NCI-H146 (cell line): ENCODE measurements at places on chromosomes 5 and 9.

- no peak for DNase-seq
These were observed 141.1 kb downstream of the CHSY3 start for GRCh38 chr5:130045334-130045733.

GRCh38 chr5:57032151-57032551, 80.2 kb upstream of the MIER3 start:
- DNase-seq: no peak

DNA sequence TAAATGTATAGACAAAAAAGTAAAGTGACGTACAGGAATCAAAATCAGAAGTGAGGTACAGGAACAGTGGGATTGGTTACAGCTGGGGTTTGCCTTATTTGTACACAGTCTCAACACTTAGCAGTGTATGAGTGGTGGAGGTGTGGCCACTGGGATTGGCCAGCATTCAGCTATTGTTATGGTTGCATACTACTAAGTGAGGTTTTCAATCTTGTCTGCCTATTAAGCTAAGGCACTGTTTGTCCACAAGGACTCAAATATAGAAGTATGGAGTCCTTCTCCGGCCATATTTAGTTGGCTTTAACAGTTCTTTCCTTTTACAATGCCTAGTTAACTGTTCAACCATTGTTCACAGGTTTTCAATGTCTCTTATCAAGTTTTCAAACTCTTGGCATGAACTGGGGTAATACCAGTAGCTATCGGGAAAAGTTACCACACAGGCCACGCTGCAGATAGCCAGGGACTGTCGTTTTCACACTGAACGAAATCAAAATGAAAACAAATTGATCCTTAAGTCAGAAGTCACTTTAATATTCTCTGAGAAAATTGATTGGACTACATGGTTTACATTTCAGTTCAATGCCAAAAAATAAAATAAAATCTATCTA, 176.0 kb upstream of the FREM1 start:
- no peak for DNase-seq

GRCh38 chr9:71929223-71929622, 17.8 kb downstream of the C9orf85 start:
- DNase-seq: no peak

GRCh38 chr9:132752877-132753592, 82.8 kb downstream of the GTF3C4 start:
- no peak for DNase-seq

GRCh38 chr5:36054647-36055046, 12.0 kb downstream of the UGT3A2 start:
- no peak for DNase-seq

GRCh38 chr5:42991404-42992087, 48.6 kb downstream of the ANXA2R start:
- no peak for DNase-seq

GRCh38 chr5:22250528-22250927, 602.6 kb downstream of the CDH12 start:
- DNase-seq: no peak

GRCh38 chr9:129583308-129584038, 37.4 kb downstream of the C9orf50 start:
- no peak for DNase-seq

GRCh38 chr5:97576956-97577355, 393.9 kb upstream of the RIOK2 start:
- DNase-seq: no peak

DNA sequence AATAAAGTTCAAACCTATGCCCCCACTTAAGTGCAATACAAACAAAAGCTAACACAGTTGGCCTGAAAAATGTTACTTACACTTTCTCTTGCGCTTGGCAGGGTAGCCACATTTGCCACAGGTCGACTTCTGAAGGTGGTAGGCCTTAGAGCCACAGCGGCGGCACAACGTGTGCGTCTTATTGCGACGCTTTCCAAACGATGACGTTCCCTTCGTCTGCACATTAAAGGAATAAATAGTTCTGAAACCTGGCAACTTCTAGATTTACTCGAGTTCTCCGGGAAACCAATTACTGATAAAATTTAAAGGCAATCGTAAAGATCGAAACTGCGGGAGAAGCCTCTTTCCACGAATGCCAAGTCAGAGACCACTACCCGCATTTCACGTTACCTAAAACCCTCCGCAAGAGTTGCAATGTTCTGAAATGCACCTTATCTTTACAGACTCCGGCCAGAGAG, 602 bp downstream of the RPL37 start:
- peak; percentile 18 for DNase-seq

GRCh38 chr9:34506623-34507022, 16.2 kb downstream of the ENHO start:
- no peak for DNase-seq

GRCh38 chr5:173710528-173710927, 94.1 kb upstream of the BOD1 start:
- DNase-seq: no peak

GRCh38 chr5:67176936-67177335, 19.7 kb downstream of the CD180 start:
- no peak for DNase-seq

DNA sequence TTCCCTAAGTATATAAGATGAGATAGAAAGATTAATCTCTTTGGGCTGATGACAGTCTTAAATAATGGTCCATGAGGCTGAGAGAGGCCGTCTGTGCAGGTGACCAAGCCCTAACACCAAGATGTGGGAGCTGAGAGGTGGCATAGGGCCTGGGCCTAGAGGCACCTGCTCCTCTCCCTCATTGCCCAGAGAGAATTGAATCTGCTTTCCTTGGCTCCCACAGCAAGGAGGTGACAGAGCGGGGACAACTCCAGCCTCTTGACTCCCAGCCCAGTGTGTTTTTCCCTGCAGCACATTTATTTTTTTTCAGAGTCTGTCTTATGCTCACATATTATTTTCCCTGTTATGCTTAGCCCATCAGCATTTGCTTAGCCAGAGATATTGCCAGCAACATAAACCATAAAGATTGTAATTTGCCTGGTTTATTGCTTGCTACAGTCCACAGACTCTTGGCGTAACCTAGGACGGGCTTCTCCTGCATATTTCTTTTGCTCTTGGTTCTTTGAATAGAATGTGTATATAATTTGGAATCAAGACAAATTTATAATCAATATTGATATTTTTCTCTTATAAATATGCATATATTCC, 105.6 kb downstream of the NTRK2 start:
- no peak for DNase-seq

GRCh38 chr9:111484572-111484894, 350 bp upstream of the ECPAS start:
- no peak for DNase-seq

- DNase-seq: no peak
These were observed 40.0 kb downstream of the KLHL3 start for GRCh38 chr5:137695651-137696428.

- DNase-seq: peak; percentile 72
These were observed 149.1 kb upstream of the KLF4 start for GRCh38 chr9:107638521-107639310.

DNA sequence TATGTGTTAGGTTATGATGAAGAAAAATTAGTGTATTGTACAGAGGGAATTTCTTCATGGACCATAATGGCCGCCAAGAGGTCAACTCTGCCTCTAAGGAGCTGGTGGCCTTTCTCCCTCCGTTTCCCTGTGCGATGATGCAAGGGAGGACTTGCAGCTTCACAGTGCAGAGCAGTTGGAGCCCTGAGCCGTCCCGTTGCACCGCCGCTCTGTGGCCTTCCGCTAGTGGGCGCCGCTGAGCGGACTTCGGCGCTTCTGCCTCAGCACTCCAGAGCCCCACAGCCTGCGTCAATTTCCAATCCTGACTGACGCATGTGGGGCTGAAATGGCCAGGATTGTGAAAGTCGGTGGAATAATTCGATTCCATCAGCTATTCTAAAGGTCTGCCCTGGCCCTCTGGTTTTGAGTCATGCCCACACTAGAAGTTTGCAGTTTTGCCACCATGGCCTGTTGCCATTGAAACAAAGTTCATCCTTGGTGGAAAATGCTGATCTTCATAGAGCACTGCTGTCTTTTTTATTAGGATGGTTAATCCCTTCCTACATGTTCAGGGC, 22.7 kb upstream of the LECT2 start:
- DNase-seq: no peak

DNA sequence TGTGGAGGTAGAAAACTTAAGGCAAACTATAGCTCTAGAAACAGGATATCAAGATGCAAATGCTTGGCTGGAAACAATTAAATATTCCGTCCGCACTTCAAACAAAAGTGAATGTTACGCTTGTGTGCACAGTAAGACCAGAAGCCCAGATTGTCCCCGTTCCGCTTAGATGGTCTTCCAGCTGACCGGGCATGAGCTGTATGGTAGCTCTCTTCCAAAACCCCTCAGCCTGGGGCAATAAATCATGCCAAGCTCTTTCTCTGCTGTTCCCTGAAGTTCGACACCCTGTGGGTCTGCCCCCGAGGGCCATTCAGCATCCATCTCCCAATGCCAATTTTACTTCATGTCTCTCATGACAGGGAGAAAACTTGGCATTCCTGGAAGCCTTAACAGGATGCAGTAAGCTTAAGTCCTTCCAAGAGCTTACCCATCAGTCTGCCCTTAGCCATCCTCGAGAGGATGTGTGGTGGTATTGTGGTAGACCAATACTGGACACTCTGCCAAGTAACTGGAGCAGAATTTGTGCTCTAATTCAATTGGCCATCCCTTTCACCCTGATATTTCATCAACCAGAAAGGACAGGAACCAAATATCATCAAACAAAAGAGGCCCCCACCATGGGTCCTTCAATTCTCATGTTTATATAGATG, 70.7 kb upstream of the RANBP6 start:
- DNase-seq: no peak

GRCh38 chr9:136865041-136865767, 904 bp downstream of the EDF1 start:
- DNase-seq: no peak

DNA sequence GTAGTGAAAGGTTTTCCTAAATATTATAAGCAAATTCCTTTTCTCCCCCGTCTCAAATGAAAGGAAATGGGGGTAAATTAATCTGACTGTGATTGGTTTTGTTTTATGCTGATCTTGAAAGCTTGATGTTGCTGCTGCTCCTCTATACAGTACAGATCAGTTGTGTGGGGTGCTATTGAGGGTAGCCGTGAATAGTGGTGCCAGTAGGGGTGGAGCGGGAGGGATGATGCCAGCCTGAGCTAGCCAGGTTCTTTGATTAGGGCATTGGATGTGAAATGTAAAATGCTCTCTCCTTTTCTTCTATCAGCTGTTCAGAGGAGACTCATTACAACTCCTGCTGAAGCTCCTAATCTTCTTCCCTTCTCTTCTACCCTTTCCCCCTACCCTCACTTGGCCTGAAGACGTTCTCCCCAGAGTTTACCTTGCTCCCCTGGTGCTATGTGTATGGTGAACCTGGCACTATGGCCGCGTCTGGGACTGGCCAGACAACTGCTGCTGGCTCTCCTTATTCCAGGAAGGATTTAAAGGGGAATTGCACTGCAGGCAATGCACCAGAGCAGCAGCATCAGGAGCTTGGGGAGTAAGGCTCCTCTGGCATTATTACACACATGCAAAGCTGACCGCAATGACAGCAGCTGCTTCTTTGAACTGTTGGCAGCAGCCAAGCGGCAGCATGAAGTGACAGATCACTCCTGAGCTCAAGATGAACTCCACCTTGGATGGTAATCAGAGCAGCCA, 566 bp downstream of the GPR21 start:
- no peak for DNase-seq

- DNase-seq: no peak
These were observed 11.0 kb upstream of the HAPLN1 start for GRCh38 chr5:83731638-83732037.

- no peak for DNase-seq
These were observed 164.5 kb upstream of the EGFLAM start for GRCh38 chr5:38093855-38094254.

GRCh38 chr9:97735070-97735600, 38.0 kb upstream of the XPA start:
- no peak for DNase-seq

DNA sequence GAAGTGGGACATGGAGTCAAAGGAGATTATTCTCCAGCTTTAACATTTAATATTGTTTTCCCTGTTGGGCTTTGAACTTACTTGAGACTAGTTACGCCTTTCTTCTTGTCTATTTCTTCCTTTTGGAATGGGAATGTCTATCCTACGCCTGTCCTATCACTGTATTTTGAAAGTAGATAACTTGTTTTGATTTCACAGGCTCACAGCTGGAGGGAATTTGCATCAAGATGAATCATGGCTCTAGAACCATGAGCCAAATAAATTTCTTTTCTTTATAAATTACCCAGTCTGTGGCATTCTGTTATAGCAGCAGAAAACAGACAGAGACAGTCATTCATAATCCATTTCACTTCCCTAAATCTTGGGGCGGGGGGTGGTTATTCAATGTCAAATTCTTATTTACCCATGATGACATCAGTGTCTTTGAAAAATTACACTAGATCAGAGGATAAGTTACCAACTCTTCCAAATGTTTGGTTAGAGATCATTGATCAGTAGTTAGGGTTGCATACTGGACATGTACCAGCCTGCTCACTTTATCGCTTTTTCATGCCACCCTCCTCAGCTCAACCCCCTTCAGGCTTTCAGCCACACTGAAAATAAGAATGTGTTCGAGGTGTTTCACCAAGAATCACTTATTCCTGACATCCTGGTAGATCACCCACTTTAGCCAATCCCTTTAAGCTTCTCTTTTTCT, 419.6 kb upstream of the PIK3R1 start:
- DNase-seq: no peak

DNA sequence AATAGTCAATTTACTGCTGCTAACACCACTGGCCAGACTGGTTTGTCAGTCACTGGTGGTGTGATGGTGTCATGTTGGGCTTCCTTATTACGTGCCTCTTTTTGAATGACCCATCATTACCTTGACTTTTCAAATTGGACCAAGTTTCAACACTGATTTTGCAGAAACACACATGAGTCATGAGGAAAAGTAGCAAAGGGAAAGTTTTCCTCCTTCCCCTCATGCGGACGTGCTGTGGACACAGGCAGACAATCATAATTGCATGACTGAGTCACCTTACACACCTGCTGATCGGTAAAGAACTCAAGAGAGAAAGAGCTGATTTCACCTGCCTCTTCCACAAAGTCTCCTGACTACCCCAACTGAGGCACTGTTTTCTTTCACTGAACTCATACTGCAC, 324.5 kb downstream of the ARRDC3 start:
- DNase-seq: peak; percentile 23

- DNase-seq: peak; percentile 82
These were observed 227.3 kb upstream of the ITGA1 start for GRCh38 chr5:52560366-52560765.

- DNase-seq: no peak
These were observed 148.4 kb downstream of the TENT4A start for GRCh38 chr5:6861667-6862066.

DNA sequence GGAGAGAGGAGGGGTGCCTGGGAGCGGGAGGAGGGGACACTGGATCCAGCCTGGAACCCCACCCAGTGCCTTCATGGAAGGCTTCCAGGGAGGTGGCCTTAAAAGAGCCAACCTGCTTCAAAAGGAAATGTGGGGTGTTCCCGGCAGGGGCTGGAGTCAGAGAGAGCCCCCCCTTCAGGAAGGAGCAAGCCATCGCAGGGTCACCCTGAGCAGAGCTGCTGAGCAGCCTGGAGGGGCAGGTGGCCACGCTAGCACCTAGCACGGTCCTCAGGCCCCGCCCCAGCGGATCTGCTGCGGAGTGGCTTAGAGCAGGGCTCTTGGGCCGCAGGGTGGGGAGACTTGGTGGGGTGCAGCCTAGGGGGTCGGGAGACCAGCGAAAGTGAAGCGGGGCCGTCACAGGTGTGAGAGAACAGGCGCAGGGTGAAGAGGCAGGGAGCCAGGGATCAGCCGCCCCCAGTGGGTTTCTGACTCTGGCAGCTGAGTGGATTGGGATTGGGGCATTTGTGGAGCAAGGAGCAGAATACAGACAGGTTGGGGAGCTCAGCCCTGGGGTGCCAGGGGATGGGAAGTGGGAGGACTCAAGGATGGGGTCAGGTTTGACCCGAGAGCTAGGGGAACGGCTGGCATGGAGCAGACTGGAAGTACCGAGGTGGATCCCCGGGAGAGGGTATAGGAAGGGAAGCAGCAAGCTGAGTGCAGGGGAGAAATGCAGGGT, 1.5 kb downstream of the LCN2 start:
- DNase-seq: no peak
